ENCODE measurements at places on chromosomes 12 and 14.

DNA sequence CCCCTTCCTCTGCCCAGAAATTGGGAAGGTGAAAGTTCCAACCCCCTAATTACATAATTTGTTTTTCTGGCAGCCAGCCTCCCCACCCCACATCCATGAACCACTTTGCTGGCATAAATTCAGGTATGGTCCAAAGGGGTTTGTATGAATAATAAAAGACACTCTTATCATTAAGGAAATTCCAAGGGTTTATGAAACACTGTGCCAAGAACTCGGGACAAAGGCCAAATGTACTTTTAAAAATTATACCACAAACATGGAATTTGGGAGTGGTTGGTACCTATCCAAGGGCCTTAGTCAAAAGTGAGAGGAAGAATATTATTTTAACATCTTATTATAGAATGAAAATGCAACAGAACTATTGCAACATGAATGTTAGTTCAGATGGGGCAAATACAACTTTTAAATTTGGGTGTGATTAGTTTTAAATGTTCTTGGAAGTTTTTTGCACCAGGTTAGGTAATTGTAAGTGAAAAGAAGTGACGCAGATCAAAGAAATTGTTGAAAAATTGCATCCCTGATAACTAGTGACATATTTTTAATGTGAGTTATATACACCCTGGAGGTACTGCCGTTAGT is 217.8 kb downstream of the TMEM117 start:
- DNase-seq, result no peak

DNA sequence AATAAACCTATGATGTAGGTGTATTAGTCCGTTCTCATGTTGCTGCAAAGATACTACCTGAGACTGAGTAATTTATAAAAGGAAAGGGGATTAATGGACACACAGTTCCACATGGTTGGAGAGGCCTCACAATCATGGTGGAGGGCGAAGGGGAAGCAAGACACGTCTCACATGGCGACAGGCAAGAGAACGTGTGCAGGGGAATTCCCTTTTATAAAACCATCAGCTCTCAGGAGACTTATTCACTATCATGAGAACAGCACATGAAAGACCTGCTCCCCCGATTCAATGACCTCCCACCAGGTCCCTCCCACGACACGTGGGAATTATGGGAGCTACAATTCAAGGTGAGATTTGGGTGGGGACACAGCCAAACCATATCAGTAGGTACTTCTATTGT is 58.7 kb upstream of the DICER1 start:
- DNase-seq, result no peak

DNA sequence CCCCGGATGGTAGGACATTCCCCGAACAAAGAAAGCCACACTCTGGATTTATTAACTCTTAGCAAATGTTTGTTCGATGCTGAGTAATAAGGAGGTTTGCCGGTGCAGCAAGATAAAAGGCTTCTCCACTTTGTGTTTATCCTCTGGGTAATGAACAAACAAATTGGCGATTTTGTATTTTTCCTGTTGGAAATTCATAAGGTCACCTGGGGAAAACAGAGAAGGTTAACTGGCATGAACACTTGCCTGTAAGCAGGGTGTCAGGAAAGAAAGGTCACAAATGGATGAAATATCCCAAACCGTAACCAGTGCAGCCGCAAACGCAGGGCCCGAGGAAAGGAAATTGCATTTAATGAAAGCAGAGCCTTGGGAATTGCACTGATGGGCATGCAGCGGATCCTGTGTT is 132.8 kb downstream of the RMST start:
- no peak for DNase-seq

DNA sequence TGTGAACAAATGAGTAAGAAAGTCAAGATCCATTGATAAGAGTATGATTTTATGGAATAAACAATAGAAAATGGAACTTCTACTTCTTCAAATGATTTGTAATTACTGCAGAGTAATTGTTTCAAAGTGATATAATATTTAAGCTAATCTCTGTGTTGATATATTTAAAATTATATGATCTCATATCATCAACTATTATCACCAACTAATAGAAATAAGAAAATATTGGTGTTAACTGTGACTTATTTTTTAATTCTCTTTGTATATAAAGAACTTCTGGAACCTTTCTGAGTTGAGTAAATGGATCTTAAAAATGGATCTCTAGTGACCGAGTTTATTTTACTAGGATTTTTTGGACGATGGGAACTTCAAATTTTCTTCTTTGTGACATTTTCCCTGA is at the start of gene OR4L1:
OR4L1 (plus strand) TSS at position 301 of the 400 bp plus-strand sequence; CDS start at position 301, 0 bp downstream.
- DNase-seq, result no peak

- no peak for DNase-seq
These were observed 2.7 kb upstream of the FAM222A start for GRCh38 chr12:109710747-109711595.

GRCh38 chr12:31599053-31599452 is 8.1 kb upstream of the DENND5B start:
- DNase-seq, result no peak

DNA sequence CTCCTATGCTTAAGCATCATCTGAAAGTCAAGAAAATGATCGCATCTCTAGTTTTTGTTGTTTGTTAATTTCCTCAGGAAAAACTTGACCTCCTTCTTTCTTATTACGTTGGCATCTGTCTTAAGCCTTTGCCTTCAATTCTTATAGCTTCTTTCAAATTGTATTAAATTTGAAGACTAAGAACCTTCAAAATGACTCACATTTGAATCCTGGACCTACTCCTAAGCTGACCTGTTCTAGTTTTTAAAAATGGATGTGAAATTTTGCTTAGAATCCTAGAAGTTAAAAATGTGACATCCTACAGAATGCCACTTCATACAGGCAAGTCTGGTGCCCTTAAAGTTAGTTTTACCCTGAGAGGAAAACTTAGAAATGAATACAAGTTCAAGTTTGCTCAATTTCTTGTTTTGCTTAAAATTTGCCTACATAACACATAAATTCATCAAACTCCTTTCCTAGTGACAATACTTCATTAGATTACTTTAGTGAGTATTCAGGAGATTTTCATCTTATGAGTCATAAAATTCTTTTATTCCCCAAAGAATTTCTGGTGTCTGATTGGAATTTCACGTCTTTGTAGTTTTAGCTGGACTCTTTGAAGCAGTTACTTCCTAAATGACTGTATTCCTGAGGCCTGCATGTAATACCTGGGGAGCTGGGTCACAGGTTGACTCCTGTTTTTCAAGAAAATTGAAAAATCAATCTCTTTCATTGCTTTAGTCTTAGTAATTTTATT is 152.3 kb downstream of the MSRB3 start:
- DNase-seq, result no peak

- no peak for DNase-seq
These were observed 1.1 kb downstream of the TXNDC16 start for GRCh38 chr14:52551205-52551604.

GRCh38 chr14:101098641-101099040 is 195.1 kb upstream of the RTL1 start:
- DNase-seq, result no peak

DNA sequence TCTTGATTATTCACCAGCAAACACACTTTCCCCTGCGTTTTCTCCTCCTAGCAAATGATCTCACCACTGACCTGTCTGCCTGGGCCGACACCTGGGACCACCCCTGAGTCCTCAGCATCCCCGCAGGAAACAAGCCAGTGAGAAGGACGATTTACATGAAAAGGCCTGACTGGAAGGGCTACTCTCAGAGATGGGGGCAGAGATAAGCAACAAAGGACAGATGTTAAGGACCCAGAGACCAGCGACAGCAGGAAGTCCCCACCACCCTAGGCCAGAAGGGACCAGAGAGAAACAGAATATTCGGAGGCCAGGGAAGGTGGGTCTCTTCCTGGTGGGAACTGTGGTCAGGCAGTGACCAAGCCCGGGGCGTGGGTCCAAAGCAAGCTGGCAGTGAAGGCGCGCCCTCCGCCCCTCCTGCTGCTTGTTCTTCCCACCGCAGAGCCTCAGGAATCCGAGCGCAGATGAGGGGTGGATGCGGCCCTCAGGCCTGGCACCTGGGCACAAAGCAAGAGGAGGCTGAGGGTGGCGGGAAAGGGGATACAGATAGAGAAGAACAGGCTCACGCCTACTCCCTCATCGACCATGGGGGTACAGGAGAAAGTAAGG is 55.8 kb downstream of the STX2 start:
- no peak for DNase-seq

- DNase-seq, result no peak
These were observed 10.2 kb upstream of the PRMT8 start for GRCh38 chr12:3480764-3481163.

- DNase-seq, result no peak
These were observed 554.8 kb downstream of the DIO2 start for GRCh38 chr14:79656496-79656895.

DNA sequence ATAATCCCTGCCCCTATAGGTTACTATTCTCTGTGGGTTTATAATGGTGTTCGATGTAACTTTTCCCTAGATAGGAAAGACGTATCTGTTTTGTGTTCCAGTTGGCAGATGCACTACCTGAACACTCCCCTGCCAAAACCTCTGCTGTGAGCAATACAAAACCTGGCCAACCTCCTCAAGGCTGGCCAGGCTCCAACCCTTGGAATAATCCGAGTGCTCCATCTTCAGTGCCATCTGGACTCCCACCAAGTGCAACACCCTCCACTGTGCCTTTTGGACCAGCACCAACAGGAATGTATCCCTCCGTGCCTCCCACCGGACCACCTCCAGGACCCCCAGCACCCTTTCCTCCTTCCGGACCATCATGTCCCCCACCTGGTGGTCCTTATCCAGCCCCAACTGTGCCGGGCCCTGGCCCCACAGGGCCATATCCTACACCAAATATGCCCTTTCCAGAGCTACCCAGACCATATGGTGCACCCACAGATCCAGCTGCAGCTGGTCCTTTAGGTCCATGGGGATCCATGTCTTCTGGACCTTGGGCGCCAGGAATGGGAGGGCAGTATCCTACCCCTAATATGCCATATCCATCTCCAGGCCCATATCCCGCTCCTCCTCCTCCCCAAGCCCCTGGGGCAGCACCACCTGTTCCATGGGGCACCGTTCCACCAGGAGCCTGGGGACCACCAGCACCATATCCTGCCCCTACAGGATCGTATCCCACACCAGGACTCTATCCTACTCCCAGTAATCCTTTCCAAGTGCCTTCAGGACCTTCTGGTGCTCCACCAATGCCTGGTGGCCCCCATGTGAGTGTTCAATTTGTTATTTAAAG is 11.3 kb downstream of the MAPK1IP1L start:
- DNase-seq, result peak; percentile 95

DNA sequence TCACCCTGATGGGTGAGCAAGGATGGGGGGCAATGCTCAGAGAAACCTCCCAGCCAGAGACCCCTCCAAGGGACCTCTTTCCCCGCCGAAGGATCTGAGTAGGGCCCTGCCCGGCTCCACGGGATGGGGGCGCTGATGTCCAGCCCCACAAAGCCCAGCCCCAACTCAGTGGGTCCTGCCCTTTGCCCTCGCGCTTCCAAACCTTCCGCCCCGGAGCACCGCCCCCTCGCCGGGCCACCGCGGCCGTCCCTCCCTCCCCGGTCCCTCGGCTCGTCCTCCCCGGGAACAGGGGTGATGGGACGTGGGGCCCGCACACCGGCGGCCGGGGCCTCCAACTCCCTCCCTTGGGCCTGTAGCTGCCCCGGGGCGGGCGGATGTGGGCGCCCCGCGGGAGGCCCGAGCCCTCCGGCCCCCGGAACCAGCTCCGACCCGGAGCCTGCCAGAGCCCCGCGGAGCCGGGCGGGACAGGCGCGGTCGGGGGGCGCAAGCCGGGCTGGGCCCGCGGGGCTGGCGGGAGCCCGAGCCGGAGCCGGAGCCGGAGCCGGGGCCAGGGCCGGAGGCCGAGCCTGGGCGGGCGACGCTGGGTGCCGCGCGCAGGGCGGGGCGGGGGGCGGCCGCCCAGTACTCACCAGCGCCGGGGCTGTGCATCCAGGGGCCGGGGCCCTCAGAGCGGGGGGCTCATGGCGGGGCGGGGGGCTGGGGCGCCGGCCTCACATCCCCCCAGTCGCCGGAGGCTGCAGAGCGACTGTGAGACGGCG is 386 bp downstream of the HDAC7 start:
- no peak for DNase-seq

GRCh38 chr14:58812050-58812910 is 174.5 kb downstream of the DACT1 start:
- DNase-seq, result peak; percentile 51

DNA sequence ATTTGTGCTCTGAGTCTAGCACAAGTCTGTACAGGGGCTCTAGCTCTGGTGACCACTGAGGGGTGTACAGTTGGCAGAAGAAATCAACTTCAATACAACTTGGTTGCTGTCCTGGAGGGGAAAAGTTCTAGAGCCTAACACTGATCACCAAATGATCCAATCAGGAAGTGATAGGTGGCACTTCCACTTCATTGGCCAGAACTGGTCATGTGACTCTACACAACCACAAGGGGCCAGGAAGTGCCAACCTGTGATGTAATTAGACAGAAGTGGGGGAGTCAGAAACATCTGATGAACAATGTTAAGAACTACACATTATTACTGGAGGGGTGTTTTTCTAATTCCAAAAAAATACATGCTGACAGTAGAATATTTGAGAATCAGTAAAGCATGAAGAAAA is 401.6 kb downstream of the VRK1 start:
- DNase-seq, result no peak

DNA sequence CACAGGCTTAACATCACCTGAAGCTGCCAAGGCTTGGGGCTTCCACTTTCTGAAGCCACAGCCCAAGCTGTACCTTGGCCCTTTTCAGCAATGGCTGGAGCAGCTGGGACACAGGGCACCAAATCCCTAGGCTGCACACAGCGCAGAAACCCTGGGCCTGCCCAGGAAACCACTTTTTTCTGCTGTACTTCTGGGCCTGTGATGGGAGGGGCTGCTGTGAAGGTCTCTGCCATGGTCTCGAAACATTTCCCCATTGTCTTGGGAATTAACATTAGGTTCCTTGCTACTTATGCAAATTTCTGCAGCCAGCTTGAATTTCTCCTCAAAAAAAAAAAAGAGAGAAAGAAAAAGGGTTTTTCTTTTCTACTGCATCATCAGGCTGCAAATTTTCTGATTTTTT is 219.1 kb downstream of the RPL10L start:
- no peak for DNase-seq

DNA sequence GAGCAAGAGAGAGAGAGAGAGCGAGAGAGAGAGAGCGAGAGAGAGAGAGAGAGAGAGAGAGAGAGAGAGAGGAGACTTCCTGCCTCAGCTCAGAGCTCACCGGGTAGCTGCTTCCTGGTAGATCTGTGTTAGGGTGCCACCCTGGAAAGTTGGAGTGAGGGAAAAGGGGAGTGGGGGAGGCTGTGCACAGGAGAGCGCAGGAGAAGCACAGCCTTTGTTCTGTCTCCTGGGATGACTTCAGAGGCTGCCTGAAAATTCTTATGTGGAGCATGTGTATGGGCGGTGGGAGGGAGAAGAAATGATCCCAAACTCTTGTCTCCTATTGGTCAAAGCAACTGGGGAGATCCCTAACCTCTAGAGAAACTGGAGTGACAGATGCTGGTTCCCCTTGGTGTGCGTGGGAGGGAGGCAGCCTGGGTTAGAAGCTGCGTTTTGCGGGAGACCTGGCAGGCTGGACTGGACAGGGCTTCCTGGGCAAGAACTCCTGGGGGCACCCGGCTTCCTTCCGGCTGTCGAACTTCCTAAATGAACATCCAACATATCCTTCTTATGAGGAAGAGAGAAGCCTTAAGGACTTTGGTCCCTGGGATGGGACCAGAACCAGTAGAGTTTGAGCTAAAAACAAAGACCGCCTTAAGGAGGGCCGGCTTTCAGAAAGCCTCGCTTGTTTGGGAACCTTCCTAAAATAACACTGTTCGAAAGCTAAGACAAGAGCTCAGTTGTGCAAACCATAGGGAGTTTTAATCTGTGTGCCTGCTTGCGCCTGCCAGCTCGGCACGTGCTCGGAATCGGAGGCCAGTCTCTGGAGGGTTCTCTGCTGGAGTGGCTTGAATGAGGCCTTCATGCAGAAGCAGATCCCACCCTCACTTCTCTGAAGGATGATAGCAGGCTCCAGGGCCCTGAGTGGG is 30.4 kb upstream of the BEGAIN start:
- no peak for DNase-seq

- no peak for DNase-seq
These were observed 984.9 kb downstream of the FSCB start for GRCh38 chr14:43522191-43522590.

Measured in NCI-H524 treated with DMSO at 0.1 percent for 48 hours (cell line).